ENCODE measurements at places on chromosomes 3 and 15.

- DNase-seq = peak; percentile 4
Measured at GRCh38 chr3:103048068-103048722, 613.4 kb downstream of the ZPLD1 start.

- peak; percentile 9 for DNase-seq
Measured at GRCh38 chr3:31268868-31269267, 263.9 kb upstream of the STT3B start.

- no peak for DNase-seq
Measured at GRCh38 chr15:56272454-56272853, 28.8 kb upstream of the RFX7 start.

DNA sequence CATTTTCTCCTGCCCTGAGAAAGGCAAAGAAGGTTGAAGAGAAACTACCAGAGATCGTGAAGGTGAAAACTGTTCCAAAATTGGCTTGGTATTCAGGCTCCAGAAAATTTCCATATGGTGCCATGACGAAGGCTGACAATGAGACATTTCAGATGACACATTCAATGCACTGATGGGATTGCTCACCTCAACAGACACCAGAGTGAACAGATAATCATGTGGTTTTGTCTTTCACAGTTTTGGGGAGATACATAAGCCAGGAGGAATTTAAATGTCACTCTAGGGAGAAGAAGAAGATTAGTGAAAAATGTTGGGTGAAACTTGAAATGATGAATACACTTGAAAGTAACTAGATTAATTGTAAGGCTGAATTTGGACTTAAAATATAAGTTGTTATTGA lies 339.7 kb upstream of the EPHA3 start:
- no peak for DNase-seq

GRCh38 chr15:35649575-35649974 lies 103.6 kb upstream of the DPH6 start:
- no peak for DNase-seq

DNA sequence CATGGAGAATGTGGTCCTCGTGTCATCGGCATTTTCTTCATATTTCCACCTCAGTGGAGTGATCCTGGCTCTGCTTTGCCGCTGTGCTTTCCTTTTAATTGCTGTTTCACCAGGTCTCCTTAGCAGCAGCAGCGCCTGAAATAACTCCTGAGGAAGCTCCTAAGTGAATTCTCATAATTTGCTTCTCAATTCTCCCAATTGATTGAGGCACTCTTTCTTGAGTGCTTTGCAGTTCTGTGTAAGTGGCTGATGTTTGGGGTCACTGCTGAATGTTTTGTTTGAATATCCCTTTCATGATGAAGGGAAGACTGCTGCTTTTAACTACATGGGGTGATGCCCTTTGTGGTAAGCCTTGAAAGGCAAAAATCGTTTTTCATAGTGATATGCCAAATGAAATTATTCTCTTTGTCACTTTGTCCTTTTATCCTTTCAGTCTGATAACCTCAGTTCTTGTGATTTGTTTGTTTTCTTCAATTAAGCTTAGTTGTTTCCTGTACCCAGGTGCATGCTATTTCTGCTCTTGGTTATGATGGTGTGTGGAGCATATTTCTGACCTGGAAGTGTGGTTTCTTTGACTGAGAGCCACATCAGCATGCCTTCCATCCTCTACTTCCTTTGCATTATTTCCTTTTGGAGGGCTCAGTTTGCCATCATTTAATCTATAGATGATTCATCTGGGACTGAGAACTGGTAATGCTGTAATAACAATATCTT lies 36.7 kb downstream of the HMG20A start:
- peak; percentile 6 for DNase-seq

- no peak for DNase-seq
Measured at GRCh38 chr3:134232151-134232550, 18.5 kb downstream of the RYK start.

GRCh38 chr3:195929452-195929851 lies 21.1 kb upstream of the TNK2 start:
- DNase-seq = no peak

GRCh38 chr3:187497052-187497451 lies 128.9 kb downstream of the RTP4 start:
- no peak for DNase-seq

DNA sequence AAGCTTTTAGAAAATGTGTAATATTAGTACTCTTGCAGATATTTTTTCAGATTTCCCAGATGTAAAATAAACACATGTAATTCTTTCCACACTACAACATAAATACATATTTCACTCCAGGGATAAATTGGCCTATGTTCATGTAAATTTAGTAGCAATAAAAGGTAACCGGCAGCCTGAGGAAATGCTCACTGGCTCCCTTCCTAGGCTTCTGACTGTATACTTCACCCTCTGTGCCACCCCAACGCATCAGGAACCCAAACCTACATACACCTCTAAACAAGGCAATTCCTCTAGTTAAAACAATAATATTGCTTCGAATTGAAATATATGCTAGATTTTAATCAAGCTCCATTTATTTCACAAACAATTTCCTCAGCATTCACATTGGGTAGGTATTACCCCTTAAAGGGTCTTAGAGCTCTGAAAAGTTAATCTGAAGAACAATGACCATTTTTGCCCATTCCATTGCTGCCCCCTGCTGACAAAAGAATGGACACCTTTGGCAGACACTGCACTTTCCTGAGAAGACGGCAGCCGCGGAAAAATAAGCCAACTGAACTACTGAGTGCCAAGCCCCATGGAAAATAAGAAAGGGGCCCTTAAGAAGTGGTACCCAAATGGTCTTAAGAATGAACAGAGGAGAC lies 212.5 kb downstream of the OSBPL10 start:
- peak; percentile 40 for DNase-seq

DNA sequence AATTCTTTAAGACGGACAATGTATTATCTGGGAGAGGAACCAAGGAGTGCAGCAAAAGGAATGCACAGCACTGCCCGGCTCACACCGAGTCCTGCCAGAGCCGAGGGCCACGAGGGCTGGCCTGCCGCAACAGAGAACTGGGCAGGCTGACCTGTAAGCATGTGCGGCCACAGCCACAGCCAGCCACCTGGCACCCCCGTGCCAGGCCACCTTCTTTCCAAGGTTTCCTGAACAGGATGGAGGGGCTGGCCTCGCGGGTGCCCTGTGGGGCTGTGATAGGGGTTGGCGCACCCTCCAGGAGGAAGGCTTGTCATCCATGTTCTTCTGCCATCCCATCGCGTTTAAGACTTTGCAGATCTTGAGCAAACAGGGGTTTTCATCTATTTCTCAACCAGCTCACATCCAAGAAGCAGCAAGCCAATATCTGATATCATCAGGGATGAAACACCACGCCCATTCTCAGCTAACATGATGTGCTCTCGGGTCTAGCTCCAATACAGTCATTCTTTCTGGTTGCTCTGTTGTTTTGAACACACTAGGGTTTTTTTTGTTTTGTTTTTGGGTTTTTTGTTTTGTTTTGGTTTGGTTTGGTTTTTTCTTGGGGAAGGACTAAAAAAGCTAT lies 10.2 kb downstream of the CA12 start:
- DNase-seq = no peak

GRCh38 chr3:170414202-170414663 lies 4.4 kb upstream of the CLDN11 start:
- peak; percentile 18 for DNase-seq

- no peak for DNase-seq
Measured at GRCh38 chr3:101964861-101965260, 115.5 kb downstream of the NFKBIZ start.

GRCh38 chr3:106263011-106263410 lies 394.2 kb upstream of the CBLB start:
- DNase-seq = no peak

DNA sequence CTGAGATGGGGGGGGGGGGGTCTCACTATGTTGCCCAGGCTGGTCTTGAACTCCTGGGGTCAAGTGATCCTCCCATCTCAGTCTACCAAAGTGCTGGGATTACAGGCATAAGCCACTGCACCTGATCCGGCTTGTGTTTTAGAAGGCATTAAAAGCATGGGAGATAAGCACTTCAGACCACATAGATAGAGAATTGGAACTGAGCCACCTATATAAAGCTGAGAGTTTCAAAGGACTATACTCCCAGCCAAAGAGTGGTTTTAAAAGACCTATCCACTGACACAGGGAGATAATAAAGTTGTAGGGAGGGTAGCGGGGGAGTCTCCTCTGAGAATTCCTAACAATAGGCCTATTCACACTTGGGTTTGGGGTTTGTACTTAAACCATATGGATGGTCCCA lies 34.8 kb downstream of the DENND4A start:
- DNase-seq = no peak

DNA sequence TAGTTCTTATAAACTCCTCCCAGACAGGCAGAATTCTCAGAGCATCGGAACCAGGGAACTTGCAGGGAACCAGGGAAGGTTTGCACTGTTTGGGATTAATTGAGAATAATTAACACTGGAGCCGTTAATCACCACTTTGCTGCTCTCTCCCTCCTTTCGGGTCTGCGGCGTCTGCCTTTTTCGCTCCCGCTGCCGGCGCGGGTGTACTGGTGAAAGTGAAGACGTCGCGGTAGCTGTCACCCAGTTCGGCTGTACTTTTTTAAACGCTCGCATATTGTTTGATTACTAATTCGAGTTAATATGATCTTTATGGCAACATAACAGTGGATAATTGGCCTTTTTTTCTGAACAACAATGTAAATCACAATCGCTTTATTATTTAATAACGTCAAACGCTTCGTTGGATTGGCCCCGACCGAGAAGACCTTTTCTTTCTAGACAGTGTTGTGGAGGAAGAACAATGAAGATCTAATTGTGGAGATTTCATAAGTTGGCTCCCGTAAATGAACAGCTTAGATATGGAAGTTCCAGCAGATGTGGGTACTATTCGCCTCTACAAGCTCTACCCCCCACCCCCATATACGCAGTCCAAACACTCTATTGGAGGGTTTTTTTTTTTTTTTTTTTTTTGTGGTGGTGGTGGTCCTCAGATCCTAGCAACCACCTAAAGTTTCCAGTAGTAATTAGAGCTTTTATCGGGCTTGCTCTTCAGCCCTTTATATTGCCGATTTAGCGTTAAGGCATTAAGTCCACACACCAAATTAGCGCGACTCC lies 12.7 kb downstream of the SOX2 start:
- no peak for DNase-seq

DNA sequence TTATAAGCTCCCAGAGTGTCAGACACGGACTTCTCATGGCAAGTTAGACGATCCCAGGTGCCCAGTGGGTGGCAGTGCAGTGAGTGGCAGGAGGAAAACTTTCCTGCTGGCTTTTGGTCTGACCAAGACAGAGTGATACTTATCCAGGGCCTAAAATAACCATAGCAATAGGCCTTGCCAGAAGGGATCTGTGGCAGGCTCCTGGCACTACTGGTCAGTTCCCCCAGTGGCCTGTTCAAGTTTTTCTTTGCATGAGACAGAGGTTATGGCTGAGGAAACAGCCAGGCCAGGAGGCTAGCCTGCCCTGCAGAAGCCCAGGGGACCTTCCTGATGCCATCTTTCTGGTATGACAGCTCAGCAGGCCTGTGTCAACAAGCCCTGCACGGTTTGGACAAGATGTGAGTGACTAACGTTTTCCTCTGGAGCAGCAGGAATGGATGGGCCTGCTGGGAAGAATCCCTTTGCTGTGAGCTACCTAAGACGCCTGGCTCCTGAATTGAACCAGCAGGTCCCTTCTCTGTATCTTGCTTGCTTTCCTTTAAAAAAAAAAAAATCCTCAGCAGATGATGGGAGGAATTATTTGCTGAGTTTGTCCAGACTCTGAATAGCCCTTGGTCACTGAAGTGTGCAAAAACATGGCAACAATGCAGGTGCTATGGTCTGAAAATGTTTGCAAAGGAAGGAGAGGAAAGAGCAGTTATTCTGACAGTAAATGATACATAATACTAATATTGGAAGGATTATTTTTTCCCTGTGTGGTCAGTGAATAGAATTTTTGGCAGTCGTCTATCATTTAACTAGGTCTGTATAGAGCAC lies 18.0 kb downstream of the SCG5 start:
- no peak for DNase-seq

- no peak for DNase-seq
Measured at GRCh38 chr15:95327661-95328060, 1002.8 kb upstream of the NR2F2 start.

DNA sequence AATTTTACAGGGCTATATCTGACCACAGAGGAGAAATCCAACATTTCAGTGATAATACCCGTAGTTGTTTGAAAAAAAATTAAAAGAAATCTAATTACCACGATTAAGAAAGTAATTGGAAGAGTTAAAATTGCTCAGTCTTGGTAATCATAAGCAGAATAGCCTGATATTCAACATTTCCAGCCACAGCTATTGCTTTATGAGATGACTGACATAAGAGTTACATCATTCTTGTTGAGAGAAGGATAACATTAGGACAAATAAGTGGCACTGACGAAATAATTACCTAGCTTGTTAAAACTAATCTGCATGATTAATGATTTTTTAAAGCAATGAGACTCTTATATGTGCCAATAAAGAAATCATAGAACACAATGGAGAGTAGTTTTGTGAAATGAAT lies 825.0 kb upstream of the GBE1 start:
- no peak for DNase-seq

- DNase-seq = no peak
Measured at GRCh38 chr3:52002748-52003147, 7.1 kb upstream of the RPL29 start.

DNA sequence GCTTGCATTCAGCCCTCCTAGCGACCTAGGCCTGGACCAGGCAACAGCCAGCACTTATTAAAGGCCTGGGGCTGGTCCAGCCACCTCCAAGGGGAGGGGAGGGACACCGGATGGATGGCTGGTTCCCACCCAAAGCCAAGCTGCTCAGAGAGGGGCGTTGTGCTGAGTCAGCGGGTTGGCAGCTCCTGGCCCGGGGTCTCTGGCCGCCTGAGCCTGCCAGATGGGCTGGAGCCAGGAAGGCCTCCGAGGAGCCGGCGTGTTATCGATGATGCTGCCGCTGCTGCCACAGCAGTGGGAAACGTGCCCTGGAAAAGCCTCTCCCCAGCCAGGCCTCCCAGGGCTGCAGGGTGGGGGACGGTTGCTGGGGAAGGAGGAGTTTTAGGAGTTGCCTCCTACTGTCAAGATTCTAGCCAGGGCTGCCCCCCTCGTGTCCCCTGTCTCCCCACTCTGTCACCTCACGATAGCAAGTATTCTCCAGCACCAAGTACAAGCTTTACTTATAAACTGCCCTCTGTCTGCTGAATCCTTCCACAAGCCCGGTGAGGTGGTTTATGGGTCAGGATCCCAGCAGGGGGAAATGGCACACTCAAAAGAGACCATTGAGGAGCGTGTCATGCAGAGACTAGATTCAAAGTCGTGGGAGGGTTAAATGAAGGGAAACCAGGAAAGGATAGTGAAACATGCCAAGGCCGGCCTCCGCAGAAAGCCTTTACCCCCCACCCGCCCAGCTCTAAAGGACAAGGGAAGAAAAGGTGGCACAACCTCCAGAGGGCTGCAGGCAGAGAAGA lies 43.2 kb upstream of the TSEN2 start:
- no peak for DNase-seq

GRCh38 chr3:183796372-183796771 lies 29.0 kb downstream of the MAP6D1 start:
- DNase-seq = no peak

GRCh38 chr3:113660896-113661295 lies 35.5 kb downstream of the USF3 start:
- DNase-seq = peak; percentile 7

DNA sequence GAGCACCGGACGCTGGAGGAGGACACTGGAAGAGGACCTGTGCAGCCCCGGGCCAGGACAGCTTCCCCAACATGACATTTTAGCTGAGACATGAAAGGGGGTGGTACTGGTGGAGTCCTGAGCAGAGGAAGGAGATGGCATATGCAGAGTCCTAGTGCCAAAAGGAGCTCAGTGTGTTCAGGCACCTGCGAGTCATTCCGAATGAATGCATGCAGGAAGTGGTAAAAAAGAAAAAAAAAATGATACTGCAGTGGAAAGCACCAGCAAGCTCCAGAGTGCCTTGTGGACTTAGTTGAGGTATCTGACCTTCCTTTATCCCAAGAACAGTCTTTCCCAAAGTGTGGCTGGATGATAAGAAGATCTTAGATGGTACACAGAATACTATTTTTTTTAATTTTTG lies 6.6 kb upstream of the ZNF148 start:
- no peak for DNase-seq
